Stimulated activated CD4-positive, alpha-beta T cell treated with anti-CD3 and anti-CD28 coated beads, Interleukin-1b, Interleukin-23, amount 100 ng/mL, for 4 hours (primary cell): ENCODE measurements at places on chromosomes 3 and 15.

GRCh38 chr3:128040041-128040440 lies 12.2 kb upstream of the SEC61A1 start:
- no peak for DNase-seq

GRCh38 chr3:56899078-56899477 lies 97.3 kb upstream of the ARHGEF3 start:
- no peak for DNase-seq

DNA sequence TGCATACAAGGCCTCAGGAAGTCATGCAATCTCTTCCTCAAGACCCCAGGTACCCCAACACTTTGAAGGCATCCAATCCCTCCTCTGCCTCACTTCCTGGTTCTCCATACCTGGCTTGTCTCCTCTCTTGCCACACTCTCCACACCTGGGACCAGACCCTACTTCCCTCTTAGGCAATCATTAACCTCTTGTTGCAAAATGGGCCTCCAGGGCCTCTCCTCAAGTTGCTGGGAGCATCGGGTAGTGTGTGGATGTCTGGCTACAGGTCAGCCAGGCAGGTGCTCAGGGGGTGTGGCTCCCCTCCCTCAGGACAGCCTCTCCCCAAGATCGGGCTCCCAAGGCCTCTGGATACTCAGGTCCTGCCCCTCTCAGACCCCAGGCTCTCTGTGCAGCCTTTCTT lies 8.6 kb downstream of the PLA2G4E start:
- DNase-seq: no peak

DNA sequence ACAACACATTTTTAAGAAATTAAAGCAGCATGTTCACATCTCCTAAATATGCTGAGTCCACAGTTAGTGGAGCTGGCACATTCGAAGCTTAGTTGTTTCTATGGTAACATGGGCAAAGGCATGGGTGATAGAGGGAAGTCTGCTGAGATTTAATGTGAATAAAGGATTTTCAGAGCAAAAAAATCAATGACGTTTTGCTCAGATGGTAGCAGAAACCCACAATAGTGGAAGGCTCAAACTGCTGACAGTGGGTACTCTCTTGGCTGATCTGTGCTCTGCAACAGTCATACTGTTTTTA lies 795.1 kb upstream of the ARPP21 start:
- no peak for DNase-seq
